NCI-H774 (cell line): ENCODE measurements at places on chromosomes 16 and 17.

- no peak for DNase-seq
Measured at GRCh38 chr16:22293137-22294106, 3.8 kb upstream of the POLR3E start.

GRCh38 chr16:11051879-11052808 is 107.8 kb downstream of the CLEC16A start:
- no peak for DNase-seq

DNA sequence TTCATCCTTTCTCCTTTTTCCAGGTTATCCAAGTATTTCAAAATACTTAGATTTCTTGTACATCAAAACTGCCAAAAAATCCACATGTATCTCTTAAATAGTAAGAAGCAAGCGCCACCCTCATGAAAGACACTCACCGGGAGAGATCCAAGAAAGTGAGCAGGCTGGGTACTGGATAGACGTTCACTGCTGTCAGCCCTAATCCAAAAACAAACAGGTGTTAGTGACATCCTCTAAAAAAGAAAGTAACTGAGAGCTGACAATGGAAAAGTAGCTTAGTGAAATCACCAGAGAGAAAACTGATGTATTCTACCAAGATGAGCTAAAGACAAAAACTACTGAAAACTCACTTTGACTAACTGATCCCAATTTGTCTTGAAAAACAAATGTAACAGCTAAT is 46.1 kb downstream of the MARVELD3 start:
- no peak for DNase-seq

DNA sequence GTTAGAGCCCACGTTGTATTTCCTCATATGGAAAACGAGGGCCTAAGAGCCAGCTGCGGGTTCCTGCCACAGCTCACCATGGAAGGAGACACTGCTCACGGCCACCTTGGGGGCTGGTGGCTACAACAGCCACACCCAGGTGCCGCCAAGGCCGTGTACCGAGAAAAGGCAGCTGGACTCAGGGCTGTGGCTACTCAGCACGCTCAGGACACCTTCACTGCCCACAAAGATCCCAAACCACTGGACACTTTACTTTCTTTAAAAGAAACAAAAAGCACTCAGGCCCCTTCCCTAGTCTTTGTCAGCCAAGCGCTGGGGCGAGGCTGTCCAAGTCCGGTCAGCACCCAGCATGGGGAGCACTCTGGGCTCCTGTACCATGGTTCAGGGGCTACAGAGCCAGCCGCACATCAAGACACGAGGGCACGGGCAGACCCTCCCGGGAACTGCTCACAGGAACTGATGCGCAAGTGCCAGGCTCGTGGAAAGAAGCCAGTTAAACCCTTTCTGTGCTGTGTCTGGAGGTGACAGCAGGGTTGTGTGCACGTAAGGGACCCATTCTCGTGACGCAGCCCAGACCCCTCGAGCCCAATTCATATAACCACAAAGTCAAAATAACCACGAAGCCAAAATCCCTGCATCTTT is 18.5 kb downstream of the SLC16A3 start:
- DNase-seq: no peak

DNA sequence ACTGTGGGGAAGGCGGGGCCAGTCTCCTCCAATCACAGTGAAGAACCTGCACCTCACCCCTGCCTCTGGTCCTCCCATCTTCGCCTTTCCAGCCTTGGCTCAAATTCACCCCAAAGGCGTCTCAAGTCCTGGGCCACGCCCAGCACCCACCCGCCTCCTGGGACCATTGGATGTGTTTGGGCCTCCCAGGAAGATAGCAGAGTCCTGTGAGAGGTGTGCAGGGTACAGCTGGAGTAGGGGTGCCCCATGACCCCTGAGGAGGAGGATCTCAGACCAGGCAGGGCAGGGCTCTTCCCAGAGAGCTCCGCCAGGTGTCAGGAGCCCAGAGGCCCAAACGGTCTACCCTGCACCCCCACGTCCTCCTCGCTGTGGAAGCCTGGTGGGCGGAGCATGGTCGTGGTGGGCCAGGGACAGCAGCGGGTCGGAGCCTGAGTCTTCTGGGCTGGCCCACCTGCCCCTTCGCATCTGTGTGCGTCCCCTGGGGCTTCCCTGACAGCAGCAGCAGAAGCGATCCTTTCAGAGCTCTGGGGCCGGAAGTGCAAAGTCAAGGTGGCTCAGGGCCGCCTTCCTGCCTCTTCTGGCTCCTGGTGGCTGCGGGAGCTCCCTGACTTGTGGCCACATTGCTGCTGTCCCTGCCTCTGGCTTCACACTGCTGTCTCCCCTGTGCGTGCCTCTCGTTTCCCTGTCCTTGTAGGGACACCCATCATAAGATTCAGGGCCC is 34.9 kb upstream of the ZNF469 start:
- no peak for DNase-seq

DNA sequence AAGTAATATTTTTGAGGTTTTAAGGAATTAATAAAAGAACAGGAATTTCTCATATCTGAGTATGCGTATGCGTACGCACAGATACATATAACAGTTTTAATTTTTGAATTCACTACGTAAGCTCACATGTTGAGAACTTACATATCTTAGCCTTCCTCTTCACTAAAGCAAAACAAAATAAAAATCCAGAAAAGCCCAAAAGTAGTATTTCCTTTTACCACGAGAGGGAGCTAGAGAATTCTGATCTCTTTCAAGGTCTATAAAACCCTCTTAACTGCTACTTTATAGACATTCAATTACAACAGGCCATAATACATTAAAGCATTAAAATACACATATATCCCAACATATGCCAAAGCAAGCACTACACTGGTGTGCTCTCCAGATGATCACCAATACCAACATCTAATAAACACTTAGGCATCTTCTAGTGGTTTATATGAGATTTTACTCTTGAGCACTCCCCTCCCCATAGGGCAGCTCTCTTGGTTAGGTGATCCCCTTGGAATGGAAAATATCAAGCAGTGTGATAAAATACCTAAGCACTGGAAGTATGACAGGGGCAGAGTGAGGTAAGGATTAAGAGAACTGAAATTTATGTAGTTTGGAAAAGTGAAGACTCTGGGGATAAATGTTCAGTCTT is 94.0 kb downstream of the SKAP1 start:
- DNase-seq: peak; percentile 83

GRCh38 chr17:6495450-6496115 is 51.3 kb downstream of the PIMREG start:
- no peak for DNase-seq

- DNase-seq: no peak
Measured at GRCh38 chr16:2143878-2144485, 4.4 kb upstream of the RAB26 start.
